ENCODE measurements at places on chromosomes 5 and 9.
A peak's percentile ranks its signal among the peaks of the same experiment; 100 is the strongest.

DNA sequence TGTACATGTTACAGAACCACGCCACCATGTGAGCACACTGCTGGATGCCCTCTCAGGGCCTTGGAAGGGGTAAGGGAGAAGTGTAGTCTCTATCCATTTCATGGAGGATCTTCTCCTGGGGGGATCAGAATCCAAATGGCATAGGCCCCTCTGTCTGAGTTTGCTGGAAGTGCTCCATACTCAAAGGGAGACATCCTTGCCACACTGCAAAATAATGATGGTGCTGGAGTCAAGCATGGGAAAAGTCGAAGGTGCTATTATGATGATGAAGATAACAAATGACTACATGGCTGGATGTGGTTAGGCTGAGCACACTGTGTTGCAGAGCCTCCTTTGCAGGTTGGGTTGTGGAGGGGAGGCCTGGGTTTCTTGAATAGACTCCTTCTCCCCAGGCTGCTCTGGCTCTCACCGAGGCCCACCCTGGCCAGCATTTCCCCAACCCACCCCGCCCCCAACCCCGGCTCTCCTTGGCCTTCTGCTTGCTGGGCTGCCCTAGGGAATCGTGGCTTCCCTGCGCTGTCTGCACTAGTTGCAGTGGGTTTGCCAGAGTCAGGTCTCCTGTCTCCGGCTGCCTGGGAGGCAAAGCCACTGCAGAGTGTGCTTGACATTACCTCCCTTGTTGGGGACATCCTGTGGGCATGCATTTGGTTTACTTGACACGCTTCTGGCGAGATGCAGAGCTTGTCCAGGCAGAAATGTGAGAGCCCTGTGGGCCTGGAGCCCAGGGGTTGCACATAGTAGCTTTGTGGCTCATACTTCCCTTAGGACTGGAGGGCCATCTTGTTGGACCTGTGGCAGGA is 3.0 kb downstream of the MVB12B start:
- H3K27ac ChIP-seq = no peak overlapping the region
- DNase-seq = no peak
- no peak overlapping the region for H3K4me3 ChIP-seq
- no peaks in the 10 kb centered on the region for H3K27me3 ChIP-seq

- H3K4me3 ChIP-seq = no peak overlapping the region
- DNase-seq = no peak
- H3K27ac ChIP-seq = no peak overlapping the region
- no peaks in the 10 kb centered on the region for H3K36me3 ChIP-seq
- H3K4me1 ChIP-seq = no peaks in the 10 kb centered on the region
These were observed 2.3 kb upstream of the AK3 start for GRCh38 chr9:4743131-4743875.

DNA sequence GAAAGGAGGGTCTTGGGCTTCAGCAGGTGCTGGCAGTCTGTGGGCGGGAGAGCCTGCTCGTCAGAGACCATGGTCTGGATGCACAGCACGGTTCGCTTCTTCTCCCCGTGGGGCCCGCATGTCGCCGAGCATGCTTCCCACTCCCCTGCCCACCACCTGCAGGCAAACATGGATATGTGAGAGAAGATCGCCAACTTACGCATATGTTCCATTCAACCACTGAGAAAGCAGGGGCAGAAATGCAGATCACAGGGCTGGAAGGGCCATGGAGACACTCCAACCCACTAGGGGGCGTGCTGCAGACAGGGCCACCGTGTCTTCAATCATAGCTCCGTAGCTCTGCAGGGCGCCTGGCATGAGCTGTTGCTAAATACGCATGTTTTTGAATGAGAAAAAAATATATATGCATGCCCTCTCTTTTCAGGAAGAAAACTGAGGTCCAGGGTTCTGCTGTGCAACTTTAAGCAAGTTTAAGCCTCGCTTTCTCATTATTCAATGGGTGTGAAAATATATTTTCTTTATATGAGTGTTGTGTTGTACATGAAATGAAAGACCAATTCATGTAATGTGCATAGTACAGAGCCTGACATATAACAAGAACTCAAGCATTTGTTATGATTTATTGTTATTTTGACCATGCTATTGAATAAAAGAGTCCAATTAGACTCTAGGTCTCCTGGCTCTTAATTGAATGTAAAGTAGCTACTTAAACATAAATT is 148.0 kb downstream of the TARS1 start:
- peak; percentile 31 for DNase-seq
- H3K4me1 ChIP-seq = no peaks in the 10 kb centered on the region
- H3K4me3 ChIP-seq = no peak overlapping the region

- H3K4me1 ChIP-seq = no peaks in the 10 kb centered on the region
- no peak for DNase-seq
- no peak overlapping the region for H3K27ac ChIP-seq
- no peaks in the 10 kb centered on the region for H3K36me3 ChIP-seq
These were observed 183.9 kb downstream of the BRINP1 start for GRCh38 chr9:119185298-119185697.

DNA sequence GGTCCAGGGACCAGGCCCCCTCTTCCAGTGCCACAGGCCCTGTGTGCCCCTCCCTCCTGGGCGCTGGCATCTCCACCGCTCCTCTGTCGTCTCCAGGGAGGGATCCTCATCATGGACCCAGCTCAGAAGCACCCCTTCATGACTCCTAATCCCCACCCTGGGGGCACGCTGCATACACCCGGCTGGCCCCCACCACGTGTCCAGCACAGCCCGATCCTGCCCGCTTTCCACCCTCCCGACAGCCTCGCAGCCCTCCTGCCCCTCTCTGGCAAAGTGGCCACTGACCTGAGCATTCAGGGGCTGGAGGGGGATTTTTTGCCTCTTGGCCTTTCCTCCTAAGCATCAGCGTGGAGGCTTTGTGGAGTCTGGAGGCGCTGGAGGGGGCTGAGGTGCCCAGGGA is 1.4 kb downstream of the CCDC187 start:
- H3K4me3 ChIP-seq = no peak overlapping the region
- H3K27ac ChIP-seq = no peak overlapping the region
- no peak for DNase-seq
- no peaks in the 10 kb centered on the region for H3K4me1 ChIP-seq
- H3K27me3 ChIP-seq = no peaks in the 10 kb centered on the region
- no peaks in the 10 kb centered on the region for H3K36me3 ChIP-seq

GRCh38 chr5:80308526-80308925 is 11.3 kb upstream of the SPZ1 start:
- no peak overlapping the region for H3K4me3 ChIP-seq
- DNase-seq = no peak
- H3K27me3 ChIP-seq = no peaks in the 10 kb centered on the region
- H3K4me1 ChIP-seq = no peaks in the 10 kb centered on the region
- no peaks in the 10 kb centered on the region for H3K36me3 ChIP-seq

DNA sequence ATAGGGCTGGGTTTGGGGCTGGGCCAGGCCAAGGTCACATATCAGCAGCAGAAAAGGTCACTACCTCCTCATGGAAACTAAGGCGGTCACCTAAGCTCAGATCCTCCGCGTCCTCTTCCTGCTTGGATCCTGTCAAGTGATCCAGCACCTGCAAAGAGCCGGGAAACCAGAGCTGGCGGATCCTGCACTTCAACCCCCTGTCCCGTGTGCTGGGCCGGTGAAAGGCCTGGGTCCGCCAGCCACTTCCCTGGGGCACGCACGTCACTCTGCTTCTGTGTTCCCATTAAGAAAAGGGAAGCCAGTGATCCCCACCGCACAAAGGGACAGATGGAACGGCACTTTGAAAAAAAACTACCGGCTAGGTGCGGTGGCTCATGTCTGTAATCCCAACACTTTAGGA is 61.3 kb upstream of the STXBP1 start:
- no peak for DNase-seq
- no peaks in the 10 kb centered on the region for H3K27me3 ChIP-seq
- no peaks in the 10 kb centered on the region for H3K36me3 ChIP-seq
- H3K27ac ChIP-seq = no peak overlapping the region
- H3K4me3 ChIP-seq = no peak overlapping the region
- H3K4me1 ChIP-seq = peaks cover 31% of the 10 kb centered on the region

DNA sequence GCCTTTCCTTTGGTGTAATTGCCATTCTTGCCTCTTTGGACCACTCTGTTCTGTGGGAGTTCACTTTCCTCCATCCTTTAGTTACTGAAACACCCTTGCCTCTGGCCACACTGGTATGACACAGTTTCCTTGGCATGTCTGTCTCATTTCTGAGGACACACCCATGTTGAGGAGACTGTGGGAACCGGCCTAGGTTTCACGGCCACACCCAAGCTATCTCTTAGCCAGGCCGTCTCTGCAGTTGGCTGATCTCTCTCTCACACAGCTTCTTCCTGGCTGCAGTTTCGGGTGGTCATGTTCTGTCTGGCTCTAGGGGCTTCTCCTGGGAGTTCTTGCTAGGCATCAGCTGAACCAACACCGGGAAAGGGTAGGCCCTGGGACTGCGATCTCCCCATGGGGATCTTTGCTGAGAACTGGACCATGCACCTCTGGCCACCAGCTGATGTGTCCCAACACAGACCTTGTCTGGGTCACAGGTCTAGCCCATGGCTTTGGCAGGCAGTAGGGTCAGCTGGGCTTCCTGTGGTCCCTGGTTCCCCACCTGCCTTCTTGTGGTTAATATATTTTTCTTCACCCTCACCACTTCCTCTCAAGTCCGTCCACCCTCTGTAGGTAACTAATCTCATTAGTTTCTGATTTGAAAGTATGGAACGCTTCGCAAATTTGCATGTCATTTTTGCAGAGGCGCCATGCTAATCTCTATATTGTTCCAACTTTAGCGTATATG is 24.9 kb downstream of the ARHGEF37 start:
- peaks cover 18% of the 10 kb centered on the region for H3K4me1 ChIP-seq
- H3K36me3 ChIP-seq = no peaks in the 10 kb centered on the region
- H3K4me3 ChIP-seq = no peak overlapping the region

DNA sequence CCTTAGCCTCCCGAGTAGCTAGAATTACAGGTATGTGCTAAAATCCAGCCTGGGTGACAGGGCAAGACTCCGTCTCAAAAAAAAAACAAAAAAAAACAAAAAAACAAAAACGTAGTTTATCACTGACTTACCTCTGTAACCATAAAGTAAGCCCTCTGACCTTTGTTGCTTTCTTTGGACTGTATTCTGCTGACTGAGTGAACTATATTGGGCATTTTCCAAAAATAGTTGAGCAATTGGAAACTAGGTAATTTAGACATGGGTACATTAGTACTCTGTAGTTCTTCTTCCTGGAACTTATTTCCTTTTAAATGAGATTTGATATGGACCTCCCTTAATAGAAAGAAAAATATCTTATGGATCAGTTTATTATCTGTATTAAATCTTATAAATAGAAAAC is 66.6 kb downstream of the ANKHD1 start:
- H3K27ac ChIP-seq = no peak overlapping the region
- H3K4me3 ChIP-seq = no peak overlapping the region
- DNase-seq = no peak
- no peaks in the 10 kb centered on the region for H3K4me1 ChIP-seq
- no peaks in the 10 kb centered on the region for H3K36me3 ChIP-seq

- no peaks in the 10 kb centered on the region for H3K4me1 ChIP-seq
- H3K27ac ChIP-seq = no peak overlapping the region
- no peak overlapping the region for H3K4me3 ChIP-seq
- no peak for DNase-seq
- no peaks in the 10 kb centered on the region for H3K27me3 ChIP-seq
- no peaks in the 10 kb centered on the region for H3K36me3 ChIP-seq
These were observed 140.8 kb upstream of the ZNF608 start for GRCh38 chr5:124887223-124887622.

DNA sequence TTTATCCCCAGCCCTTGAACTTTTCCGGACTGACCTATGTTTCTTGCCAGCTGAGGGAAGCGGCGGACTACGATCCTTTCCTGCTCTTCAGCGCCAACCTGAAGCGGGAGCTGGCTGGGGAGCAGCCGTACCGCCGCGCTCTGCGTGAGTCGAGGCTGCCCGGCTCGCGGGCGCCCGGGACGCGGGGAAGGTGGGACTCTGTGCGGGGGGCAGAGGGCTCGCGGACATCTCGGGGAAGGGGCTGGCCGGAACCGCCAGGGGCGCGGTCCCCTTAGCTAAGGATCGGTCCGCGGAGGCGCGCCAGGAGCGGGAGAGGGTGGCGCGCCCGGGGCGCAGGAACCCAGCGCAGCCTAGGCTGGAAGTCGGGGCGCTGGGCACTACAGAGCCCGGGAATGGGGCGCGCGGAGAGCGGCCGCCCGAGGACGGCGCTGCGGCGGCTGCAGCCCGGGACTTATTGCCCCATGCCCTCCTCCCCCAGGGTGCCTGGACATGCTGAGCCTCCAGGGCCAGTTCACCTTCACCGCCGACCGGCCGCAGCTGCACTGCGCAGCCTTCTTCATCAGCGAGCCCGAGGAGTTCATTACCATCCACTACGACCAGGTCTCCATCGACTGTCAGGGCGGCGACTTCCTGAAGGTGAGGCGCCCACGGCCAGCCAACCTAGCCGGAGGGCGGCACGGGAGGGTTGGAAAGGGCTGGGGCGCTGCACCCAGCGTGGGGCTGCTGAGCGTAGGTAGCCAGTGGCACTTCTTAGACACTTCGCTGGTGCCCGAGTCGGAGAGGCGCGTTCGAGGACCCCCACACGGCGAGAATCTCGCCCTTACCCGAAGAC is 922 bp downstream of the CRHBP start:
- no peak overlapping the region for H3K27ac ChIP-seq
- H3K4me3 ChIP-seq = peak overlapping the region; percentile 3
- no peaks in the 10 kb centered on the region for H3K36me3 ChIP-seq
- no peaks in the 10 kb centered on the region for H3K4me1 ChIP-seq

- no peaks in the 10 kb centered on the region for H3K27me3 ChIP-seq
- H3K4me1 ChIP-seq = no peaks in the 10 kb centered on the region
- no peaks in the 10 kb centered on the region for H3K36me3 ChIP-seq
These were observed 92.0 kb downstream of the DCP2 start for GRCh38 chr5:113068559-113068958.

DNA sequence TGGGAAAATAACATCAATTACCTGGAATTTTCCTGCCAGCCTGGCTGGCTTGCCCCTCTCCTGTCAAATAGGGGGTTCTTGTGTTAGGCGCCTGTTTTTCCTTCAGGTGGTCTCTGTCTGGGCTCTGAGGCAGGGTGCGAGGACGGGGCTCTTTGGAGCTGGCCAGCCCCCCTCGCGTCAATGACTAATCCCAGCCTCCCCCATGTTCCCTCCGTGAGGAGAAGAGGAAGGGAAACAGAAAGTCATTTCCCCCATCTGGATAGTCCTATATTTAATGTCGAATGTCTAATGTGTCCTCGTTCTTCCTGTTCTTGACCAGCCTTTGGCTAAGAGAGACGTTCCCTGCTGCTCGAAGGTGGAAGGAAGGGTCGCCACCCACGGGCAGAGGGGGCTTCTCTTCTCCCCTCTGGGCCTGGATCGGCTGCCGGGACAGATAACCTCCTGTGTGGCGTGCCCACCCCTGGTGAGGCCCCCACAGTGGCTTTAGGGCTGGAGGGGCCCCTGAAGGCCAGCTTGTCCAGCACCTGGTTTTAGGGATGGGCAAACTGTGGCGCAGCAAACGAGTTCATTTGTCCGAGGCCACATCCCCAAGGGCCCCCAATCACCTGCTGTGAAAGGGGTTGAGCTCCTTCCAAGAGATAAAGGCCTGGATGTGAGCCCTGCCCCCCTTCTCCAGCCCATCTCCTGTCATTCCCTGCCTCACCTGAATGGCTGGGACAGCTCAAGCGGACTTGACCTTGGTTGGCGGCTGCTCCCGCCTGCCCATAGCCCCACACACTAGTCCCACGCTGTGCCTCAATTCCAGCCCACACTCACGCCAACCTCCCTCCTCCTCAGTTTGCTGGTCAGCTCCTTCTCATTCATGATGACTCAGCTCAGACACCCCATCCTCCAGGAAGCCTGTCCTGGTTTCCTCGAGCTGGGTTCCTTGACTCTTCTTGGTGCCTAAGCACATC is 35.9 kb upstream of the UNC5A start:
- no peaks in the 10 kb centered on the region for H3K4me1 ChIP-seq
- H3K36me3 ChIP-seq = no peaks in the 10 kb centered on the region
- DNase-seq = no peak
- no peak overlapping the region for H3K27ac ChIP-seq
- H3K27me3 ChIP-seq = no peaks in the 10 kb centered on the region
- no peak overlapping the region for H3K4me3 ChIP-seq

- H3K4me3 ChIP-seq = no peak overlapping the region
- no peak overlapping the region for H3K27ac ChIP-seq
- DNase-seq = no peak
- H3K4me1 ChIP-seq = no peaks in the 10 kb centered on the region
- H3K36me3 ChIP-seq = no peaks in the 10 kb centered on the region
These were observed 511.3 kb downstream of the TLR4 start for GRCh38 chr9:118215549-118215948.
